ENCODE measurements at places on chromosomes 12 and 14.
A peak's percentile ranks its signal among the peaks of the same experiment; 100 is the strongest.

DNA sequence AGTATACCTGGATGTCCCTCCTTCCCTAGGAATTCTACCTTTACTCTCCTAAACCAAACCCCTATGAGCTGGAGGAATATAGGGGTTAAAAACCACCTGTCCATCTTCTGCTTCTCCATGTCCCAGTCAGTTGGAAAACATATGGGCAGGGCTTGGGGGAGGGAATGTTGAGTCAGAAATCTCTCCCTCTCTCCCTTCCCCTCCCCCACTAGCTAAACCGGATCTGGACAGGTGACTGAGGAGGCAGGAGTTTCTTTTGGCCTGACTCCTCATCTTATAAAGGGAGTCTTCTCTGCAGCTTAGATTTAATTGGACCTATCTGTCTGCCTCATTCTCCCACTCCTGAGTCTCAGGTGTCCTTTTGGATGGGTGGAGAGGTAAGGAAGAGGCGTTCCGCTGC, 6.1 kb downstream of the ERBB3 start:
- DNase-seq, result no peak

- no peak for DNase-seq
Observed at GRCh38 chr14:55975281-55975910, 142.8 kb upstream of the PELI2 start.

GRCh38 chr12:53058674-53059433, 9.0 kb downstream of the TNS2 start:
- no peak for DNase-seq

GRCh38 chr12:71755146-71755892, 656 bp downstream of the RAB21 start:
- DNase-seq, result no peak

- DNase-seq, result no peak
Observed at GRCh38 chr14:30896435-30896834, 22.1 kb downstream of the COCH start.

GRCh38 chr12:40819436-40820108, 127.3 kb downstream of the CNTN1 start:
- no peak for DNase-seq

DNA sequence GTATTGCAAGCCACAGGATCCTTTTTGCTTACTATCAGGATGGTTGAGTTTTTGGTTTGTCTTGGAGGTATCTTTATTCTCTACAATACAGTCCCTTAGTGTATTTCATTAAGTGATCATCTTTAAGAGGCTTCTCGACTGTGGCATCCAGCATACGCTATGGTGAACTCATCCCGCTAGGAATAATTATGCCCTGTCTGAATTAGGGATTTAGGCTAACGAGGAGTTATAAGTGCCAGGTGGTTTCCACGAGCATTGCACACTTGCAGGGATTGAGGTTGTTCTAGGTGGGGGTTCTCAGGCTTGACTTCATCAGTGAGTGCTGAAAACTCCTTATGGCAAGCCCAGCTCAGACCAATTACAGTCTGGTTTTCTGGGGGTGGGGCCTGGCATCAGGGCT, 37.2 kb upstream of the RBM19 start:
- DNase-seq, result no peak

- no peak for DNase-seq
Observed at GRCh38 chr12:50677858-50678257, 86.0 kb upstream of the ATF1 start.

DNA sequence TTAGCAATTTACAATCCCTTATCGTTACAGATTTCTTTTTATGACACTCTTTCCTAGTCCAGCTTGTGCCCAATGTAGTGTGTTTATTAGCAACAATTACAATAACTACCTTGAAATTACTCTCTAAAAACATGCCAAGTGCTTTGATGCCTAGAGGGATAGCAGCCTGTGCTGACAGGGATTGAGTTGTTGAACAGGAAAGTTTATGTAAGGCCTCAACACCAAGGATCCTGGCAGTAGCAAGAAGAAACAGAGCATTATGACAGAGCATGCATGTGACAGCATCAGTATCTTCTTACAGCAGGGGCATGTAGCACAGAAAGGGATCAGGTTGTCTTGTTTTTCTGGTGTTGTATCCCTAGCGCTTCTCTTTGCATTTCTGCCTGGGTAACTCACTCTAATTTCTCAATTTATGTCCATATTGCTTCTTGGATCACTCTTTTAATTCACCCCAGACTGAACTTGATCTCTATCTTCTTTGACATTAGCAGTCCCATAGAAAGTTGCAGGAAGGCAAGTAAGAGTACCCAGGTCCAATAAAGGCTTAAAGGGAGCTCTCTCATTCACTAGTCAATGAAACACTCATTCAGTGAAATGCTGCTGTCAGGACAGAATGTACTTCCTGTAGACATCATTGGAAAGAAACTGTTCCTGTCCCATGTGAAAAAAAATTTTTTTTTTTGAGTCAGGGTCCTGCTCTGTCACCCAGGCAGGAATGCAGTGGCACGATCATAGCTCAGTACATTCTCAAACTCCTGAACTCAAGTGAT, 220.0 kb upstream of the GRIP1 start:
- peak; percentile 45 for DNase-seq

GRCh38 chr14:64673748-64674147, 30.5 kb upstream of the PLEKHG3 start:
- DNase-seq, result no peak

DNA sequence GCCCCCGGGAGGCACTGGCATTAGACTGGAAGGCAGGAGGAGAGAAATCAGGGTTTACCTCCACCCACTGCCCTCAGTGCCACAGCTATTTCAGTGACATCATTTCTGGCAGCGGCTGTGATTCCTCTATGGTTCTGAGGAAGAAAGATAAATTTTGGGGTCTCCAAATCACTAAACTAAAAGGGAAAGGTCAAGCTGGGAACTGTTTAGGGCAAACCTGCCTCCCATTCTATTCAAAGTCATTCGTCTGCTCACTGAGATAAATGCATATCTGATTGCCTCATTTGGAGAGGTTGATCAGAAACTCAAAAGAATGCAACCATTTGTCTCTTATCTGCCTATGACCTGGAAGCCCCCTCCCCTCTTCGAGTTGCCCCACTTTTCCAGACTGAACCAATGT, 14.0 kb upstream of the CRY1 start:
- DNase-seq, result no peak
